Vagina (tissue), 2 donors: ENCODE measurements at places on chromosomes 13 and 19. TPM values are rescaled to one million over a fixed set of nuclear protein-coding genes. Genes with fewer than 3 reads are reported as not detected.
A peak's percentile ranks its signal among the peaks of the same experiment; 100 is the strongest.

- H3K27ac ChIP-seq = no peak overlapping the region
- H3K4me1 ChIP-seq = no peaks in the 10 kb centered on the region
- no peak overlapping the region for H3K4me3 ChIP-seq
These were observed 406.2 kb downstream of the SUCLA2 start for GRCh38 chr13:47594833-47595232.

GRCh38 chr19:53102756-53103233 lies 427 bp downstream of the ZNF160 start:
- peaks cover 21% of the 10 kb centered on the region for H3K4me1 ChIP-seq
- peaks cover 9% of the 10 kb centered on the region for H3K36me3 ChIP-seq
- H3K27me3 ChIP-seq = no peaks in the 10 kb centered on the region
- peak overlapping the region; percentile 65 for H3K27ac ChIP-seq
- no peak for DNase-seq

GRCh38 chr19:47663911-47664771 lies 49.1 kb upstream of the EHD2 start:
- peak overlapping the region; percentile 98 for H3K27ac ChIP-seq
- DNase-seq = no peak
- no peaks in the 10 kb centered on the region for H3K27me3 ChIP-seq
- no peak overlapping the region for H3K4me3 ChIP-seq

DNA sequence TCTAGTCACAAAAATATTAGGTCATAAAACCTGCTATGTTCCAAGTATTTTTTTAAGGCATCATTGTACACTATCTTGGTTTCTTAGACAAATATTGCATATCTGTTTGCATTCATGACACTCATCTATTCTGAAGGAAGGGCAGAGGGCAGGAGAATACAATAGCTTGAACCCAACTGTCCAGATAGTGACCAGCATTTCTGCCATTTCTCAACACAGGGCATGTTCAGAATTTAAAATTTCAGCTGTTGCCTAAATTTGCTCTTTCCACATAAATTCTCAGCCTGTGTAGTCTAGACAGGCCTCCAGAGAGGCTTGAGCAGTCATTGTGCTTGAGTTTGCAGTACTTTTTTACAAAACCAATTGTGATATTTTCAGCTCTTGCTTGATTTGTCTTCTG lies 119.5 kb downstream of the ZAR1L start:
- H3K36me3 ChIP-seq = no peaks in the 10 kb centered on the region
- no peaks in the 10 kb centered on the region for H3K27me3 ChIP-seq
- no peaks in the 10 kb centered on the region for H3K4me1 ChIP-seq
- no peak overlapping the region for H3K27ac ChIP-seq
- no peak overlapping the region for H3K4me3 ChIP-seq

DNA sequence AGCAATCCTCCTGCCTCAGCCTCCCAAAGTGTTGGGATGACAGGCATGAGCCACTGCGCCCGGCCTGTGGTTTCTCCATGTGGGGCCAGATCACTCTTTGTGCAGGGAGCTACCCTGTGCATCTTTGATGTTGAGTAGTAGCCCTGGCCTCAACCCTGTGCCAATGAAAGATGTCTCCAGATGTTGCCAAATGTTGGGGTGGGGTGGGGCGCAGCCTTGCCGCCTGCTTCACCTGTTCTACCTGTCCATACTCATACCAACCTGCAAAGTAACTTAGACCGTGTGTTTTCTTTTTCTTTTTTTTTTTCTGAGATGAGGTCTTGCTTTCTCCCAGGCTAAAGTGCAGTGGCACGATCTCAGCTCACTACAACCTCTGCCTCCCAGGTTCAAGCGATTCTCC lies 20.9 kb downstream of the IER2 start:
- peak overlapping the region; percentile 27 for H3K27ac ChIP-seq
- no peak for DNase-seq
- no peaks in the 10 kb centered on the region for H3K36me3 ChIP-seq
- no peak overlapping the region for H3K4me3 ChIP-seq

The FFAR1 gene
- not detected for total RNA-seq

The SYT3 gene
- total RNA-seq = 2.5 TPM

The CCNE1 gene
- total RNA-seq = 3.2 TPM
